Effector memory CD8-positive, alpha-beta T cell (primary cell): ENCODE measurements at places on chromosomes 5 and 9.

DNA sequence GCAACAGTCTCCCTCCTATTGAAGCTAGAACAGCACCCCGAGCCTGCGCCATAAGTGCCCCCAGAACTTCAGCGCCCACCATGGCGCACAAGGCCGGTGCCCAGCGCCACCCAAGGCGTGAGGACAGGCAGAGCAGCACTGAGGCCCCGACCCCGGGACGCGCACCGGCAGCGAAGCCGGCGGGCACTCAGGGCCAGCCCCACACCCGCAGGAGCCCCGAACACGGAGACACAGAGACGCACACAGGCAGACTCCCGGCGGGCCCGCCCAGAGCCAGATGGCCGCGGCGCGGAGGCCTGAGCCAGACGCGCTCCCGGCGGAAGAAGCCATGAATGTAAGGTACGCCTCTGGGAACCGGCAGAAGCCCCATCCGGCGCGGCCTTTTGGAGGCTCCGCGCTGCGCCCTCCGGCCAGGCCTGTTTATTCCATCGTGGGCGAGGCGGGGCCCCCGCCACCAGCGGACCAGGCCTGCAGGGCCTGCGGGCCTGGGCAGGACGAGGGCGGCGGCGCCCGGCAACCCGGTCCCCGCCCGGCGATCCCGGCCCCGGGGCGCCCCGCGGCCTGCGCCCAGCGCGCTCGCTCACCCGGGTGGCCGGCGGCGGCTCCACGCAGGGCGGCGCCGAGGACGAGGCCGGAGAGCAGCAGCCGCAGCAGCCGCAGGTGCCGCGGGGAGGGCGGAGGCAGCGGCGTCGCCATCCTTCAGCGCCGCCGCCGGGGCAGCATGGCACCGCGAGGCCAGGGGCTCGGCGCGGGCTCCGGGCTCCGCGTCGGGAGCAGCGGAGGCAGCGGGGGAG lies 486 bp downstream of the NPDC1 start:
- H3K4me3 ChIP-seq: peak overlapping the region; percentile 71
- peaks cover 7% of the 10 kb centered on the region for H3K4me1 ChIP-seq
- H3K36me3 ChIP-seq: peaks cover 28% of the 10 kb centered on the region
- H3K27me3 ChIP-seq: peaks cover 43% of the 10 kb centered on the region
- no peak for DNase-seq

GRCh38 chr9:27157097-27157496 lies 48.1 kb downstream of the TEK start:
- no peaks in the 10 kb centered on the region for H3K4me1 ChIP-seq
- H3K27me3 ChIP-seq: no peaks in the 10 kb centered on the region
- no peaks in the 10 kb centered on the region for H3K36me3 ChIP-seq
- DNase-seq: no peak
- no peak overlapping the region for H3K27ac ChIP-seq

DNA sequence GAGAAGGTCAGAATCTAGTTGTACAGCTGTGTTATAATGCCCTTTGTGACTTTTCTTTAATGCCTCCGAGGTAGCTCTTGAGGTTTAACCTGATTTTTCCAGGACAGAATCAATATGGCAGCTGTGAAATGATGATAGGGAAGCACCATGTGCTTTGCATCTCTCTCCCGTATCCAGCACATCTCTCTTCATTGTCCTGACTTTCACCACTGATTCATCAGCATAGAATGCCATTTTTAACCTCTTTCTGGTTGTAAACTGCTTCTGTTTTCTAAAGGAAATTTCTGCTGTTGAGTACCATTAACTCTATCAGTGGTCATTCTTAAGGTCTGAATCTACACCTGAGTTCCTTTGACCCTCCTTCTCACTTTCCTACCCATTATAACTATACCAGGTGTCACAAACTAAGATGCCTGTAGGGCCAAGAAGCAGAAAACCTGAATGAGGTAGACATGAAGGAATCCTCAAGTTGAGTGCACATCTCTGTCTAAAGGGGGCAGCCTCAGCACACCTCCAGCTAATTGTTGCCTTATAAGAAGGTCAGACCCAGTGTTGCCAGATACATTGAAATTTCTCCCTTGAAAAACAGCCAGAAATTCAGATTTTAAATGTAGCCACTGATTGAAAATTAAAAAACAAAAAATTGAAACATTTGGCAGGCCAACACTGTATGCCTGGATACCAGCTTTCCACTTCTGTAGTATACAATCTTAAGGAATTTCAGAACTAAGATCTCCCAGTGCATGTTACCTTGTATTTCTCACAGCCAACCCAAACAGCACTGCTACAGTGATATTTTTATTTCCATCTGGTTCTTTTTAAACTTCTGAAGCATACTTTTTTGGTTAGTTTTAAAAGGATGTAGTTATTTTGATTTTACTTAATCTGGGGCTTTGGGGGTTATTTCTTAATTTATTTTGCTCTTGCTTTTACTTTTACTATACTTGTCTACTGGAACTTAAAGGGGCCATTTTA lies 35.8 kb upstream of the TLX3 start:
- H3K4me1 ChIP-seq: no peaks in the 10 kb centered on the region
- no peak overlapping the region for H3K27ac ChIP-seq
- peaks cover 21% of the 10 kb centered on the region for H3K27me3 ChIP-seq

GRCh38 chr5:170277867-170278281 lies 19.7 kb downstream of the LCP2 start:
- peak overlapping the region; percentile 86 for H3K4me3 ChIP-seq
- no peak for DNase-seq
- peaks cover 86% of the 10 kb centered on the region for H3K4me1 ChIP-seq
- H3K27ac ChIP-seq: peak overlapping the region; percentile 97

DNA sequence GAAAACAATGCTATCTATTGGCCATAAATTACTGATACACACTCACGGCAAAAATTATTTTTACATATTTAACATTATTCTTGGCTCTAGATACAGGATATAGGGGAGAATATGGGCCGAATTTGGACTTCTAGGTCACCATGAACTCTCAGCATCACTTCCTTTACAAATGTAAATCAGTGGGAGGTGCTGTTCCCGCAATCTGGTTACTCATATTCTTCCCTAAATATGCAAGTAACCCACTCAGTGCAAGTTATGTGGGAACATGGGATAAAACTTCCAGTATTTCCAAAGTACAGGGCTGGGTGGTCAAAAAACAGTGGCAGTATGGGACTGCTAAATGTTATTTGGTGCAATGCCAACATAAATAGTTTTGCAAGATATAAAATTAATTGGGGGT lies 145.6 kb downstream of the PPP2R2B start:
- H3K27me3 ChIP-seq: no peaks in the 10 kb centered on the region
- peaks cover 6% of the 10 kb centered on the region for H3K36me3 ChIP-seq
- H3K4me1 ChIP-seq: peaks cover 27% of the 10 kb centered on the region
- no peak overlapping the region for H3K4me3 ChIP-seq

DNA sequence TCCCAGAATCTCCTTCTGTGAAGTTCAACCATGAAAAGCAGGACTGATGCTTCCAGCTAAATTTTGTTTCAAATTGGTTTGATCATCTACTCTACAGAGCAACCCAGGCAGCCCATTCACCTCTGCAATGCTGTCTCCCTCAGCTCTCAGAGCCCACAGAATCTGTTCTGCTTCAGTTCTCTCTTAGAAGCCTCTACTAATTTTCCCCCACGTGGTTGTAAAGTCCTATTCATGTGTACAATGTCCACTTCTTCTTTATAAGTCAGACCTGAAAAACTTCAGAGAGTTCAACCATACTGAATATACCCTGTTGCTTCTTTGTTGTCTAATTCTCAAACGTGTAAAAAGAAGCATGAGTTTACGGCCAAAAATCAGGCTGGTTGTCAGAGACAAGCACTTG lies 21.3 kb upstream of the FAM13B start:
- H3K27ac ChIP-seq: no peak overlapping the region
- H3K27me3 ChIP-seq: peaks cover 19% of the 10 kb centered on the region
- H3K4me3 ChIP-seq: no peak overlapping the region
- no peaks in the 10 kb centered on the region for H3K4me1 ChIP-seq
- DNase-seq: no peak

GRCh38 chr5:129630101-129630500 lies 117.8 kb upstream of the MINAR2 start:
- no peaks in the 10 kb centered on the region for H3K27me3 ChIP-seq
- no peak overlapping the region for H3K27ac ChIP-seq
- H3K4me3 ChIP-seq: no peak overlapping the region
- no peaks in the 10 kb centered on the region for H3K36me3 ChIP-seq
- H3K4me1 ChIP-seq: no peaks in the 10 kb centered on the region

DNA sequence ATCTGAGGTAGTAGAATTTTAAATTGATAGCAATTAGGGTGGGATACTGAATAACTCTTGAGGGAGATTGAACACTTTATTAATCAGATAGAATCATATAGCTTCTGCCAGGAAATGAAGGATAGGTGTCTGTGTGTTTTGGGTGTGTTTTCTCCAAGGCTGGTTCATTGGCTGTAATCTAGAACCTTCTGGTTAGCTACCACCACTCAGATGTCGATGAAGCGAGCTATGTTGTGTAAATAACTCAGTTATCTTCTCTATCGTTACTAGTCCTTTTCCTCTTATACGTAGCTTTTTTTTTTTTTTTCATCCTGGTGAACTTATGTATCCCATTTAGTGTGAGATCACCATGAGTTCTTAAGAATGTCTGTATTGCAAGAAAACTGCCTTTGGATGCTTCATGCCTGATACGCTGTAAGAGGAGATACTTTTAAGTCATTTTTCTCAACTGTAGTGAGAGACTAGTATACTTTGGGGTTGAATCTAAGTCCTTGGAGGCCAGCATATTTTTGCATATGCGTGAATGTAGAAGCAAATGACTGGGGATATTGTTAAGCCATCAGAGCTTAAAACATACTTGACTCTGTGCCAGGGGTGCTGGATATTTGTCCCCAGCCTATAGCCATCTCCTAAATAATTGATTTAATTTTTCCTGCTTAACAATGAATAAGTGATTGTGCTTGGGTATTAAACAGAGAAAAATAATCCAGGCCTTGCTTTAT lies 2.1 kb downstream of the TNFAIP8 start:
- peaks cover 20% of the 10 kb centered on the region for H3K36me3 ChIP-seq
- peak overlapping the region; percentile 96 for H3K4me3 ChIP-seq
- peaks cover 89% of the 10 kb centered on the region for H3K4me1 ChIP-seq
- no peak for DNase-seq
- no peaks in the 10 kb centered on the region for H3K27me3 ChIP-seq

DNA sequence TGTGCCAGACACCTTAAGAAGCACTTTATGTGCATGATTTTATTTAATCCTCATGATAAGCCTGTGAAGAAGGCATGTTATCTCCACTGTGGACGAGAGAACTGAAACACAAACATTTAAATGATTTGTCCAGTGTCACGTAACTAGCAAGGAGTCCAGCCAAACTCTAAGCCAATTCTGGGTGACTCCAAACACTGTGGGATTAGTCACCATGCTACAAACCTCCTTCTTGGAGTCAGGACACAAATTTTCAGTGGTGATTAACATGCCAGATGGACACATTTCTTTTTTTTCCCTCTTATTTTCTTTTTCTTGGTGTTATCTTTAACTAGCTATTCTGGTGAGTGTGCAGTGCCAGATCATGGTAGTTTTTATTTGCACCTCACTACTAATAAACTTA lies 316.8 kb downstream of the NDUFS4 start:
- no peak for DNase-seq
- H3K36me3 ChIP-seq: no peaks in the 10 kb centered on the region
- no peak overlapping the region for H3K27ac ChIP-seq
- H3K27me3 ChIP-seq: no peaks in the 10 kb centered on the region
- H3K4me1 ChIP-seq: no peaks in the 10 kb centered on the region

- H3K4me1 ChIP-seq: no peaks in the 10 kb centered on the region
- no peak overlapping the region for H3K4me3 ChIP-seq
- H3K27ac ChIP-seq: no peak overlapping the region
- DNase-seq: no peak
Observed at GRCh38 chr9:85404911-85405565, 336.7 kb downstream of the AGTPBP1 start.

DNA sequence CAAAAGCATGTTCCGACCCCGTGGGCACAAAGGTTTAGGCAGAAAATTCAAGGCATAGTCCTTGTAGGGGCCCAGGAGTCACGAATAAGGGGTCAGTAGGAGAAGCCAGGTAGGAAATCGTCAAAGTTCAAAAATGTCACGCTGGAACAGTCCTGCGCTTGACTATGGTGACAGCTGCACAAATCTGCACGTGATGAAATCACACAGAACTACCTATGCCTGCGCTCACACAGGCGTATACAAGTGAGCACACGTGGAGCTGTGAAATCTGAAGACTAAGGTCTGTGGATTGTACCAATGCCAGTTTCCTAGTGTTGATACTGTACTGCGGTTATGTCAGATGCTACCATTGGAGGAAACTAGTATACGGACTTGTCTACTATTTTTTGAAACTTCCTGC lies 303.1 kb upstream of the PANK3 start:
- DNase-seq: no peak
- no peaks in the 10 kb centered on the region for H3K36me3 ChIP-seq
- H3K4me3 ChIP-seq: no peak overlapping the region

DNA sequence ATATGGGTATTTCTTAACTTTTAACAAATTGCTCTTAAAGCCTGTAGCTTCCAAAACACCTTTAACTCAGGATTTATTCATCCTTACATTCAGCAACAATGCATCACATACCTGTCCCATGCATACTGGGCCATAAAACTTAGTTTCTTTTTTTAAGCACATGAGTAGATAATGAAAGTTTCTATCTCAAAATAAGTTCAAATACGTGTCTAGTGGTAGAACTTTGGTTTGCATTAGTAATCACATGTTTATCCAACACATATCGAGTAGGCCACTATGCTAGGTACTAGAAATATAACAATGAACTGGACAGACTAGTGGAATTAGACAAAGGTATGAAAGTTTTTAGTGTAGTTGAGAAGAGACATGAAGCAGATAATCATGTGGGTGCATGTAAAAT lies 99.6 kb downstream of the DOCK2 start:
- peaks cover 47% of the 10 kb centered on the region for H3K4me1 ChIP-seq
- H3K36me3 ChIP-seq: peaks cover 38% of the 10 kb centered on the region
- no peak overlapping the region for H3K4me3 ChIP-seq
- DNase-seq: no peak
- H3K27me3 ChIP-seq: no peaks in the 10 kb centered on the region

DNA sequence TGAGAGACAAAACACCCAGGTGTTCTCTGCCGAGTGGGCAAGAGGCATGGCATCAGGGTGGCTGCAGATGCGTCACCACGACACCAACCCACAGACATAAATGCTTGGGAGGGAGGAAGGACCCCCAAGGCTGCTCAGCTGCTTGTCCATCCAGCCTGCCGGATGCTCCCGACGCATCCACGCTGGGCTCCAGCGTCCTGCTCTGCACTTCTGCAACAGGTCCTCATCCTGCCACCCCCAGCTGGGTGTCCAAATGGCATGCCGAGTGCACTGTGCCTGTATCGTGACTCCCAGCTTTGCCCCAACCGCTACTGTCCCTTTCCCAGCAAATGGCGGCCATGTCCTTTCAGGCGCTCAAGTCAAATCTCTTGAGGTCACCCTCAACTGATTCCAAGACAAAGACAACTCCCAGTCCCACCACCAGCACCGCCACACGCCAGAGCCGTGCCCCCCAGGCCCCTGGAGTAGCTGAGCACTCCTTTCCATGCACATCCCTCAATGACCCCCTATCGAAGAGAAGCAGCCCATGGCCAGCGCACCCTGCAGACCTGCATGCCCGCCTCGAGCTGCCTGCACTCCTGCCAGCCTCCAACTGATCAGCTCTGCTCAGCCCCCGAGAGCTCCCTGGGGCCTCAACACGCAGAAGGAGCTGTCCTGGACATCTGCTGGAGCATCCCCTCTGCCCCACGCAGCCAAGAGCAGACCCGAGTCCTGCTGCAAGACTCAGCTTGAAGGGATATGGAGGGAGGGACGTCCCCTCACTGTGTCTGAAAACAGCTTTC lies 116.7 kb downstream of the ROR2 start:
- H3K27ac ChIP-seq: peak overlapping the region; percentile 29
- peaks cover 13% of the 10 kb centered on the region for H3K27me3 ChIP-seq
- H3K4me1 ChIP-seq: no peaks in the 10 kb centered on the region

GRCh38 chr9:13524245-13524644 lies 244.8 kb upstream of the MPDZ start:
- no peaks in the 10 kb centered on the region for H3K4me1 ChIP-seq
- no peaks in the 10 kb centered on the region for H3K36me3 ChIP-seq
- H3K27me3 ChIP-seq: no peaks in the 10 kb centered on the region
